ENCODE measurements at places on chromosomes 13 and 19.

DNA sequence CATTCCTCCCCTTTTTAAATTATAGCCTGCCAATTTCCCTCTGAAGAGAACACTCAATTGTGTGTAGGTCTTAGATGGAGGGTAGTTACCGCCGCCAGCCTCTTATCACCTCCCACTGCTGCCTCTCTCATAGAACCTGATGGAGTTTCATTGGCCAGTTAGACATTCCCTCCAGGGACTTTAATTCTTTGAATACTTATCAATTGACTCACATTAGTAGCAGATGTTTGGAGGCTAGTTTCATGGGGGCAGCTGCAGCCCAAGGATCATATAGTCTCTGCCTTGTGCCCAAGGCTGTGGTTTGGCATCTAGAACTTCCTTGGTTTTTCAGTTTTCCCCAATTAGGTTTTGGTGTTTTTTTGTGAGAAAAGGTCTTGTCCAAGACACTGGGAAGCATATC lies 318.9 kb upstream of the HTR2A start:
- no peak for DNase-seq

GRCh38 chr19:56193981-56194640 lies 3.5 kb downstream of the ZSCAN5B start:
- no peak for DNase-seq

- DNase-seq, result no peak
Observed at GRCh38 chr19:35554076-35554475, 8.7 kb downstream of the TMEM147 start.

DNA sequence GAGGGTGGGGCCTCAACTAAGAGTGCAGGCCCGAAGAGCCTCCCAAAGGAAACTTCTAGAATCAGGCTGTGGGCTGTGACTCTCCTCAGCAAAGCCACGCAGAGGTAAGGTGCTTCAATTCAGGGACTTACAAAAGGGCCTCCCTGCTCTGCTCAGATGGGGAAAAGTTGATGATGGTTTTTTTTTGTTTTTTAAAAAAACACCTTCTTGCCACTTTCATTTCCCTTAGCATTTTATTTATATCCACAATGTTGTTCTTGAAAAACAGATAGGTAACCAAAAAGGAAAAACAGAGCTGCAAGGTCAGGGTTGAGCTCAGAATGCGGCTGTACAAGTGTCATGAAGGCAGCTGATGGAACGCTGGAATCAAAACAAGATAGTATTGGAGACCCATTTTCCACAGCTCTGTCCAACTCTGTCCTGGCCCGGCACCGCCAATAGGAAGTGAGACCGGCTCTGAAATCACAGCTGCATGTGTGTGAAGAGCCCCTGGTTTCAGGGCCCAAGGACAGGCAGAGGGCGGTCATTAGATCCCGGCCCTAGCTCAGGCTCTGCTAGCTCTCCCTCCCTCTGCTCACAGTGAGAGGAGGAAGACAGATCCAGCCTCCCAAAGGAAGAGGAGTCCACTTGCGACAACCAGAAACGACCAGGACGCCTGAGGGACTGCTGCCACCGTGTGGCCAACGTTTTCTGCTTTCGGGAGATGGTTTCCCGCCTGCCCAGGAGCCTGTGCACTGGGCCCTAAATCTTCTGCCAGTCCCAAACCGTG lies 58.3 kb downstream of the KLF2 start:
- peak; percentile 52 for DNase-seq

DNA sequence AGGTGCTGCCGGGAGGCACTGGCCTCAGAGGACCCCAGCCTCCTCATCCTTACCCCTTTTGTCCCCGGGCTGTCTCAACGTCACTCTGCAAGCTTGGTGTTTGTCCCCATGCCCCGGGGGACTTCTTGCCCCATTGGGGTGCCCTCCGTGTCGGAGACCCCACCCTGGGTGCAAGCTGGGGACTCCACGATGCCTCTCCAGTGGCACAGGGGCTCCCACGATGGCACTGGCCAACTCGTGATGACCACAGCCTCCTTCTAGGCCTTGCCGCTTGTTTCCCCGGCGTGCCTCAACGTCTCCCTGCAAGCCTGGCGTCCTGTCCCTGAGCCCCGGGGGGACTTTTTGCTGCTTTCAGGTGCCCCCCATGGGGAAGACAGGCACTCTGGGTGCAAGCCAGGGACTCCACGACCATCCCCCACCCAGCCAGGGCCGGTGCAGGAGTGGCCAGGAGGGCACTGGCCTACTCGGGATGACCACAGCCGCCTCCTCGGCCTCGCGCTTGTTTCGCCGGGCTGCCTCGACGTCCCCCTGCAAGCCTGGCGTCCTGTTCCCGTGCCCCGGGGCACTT lies 237.0 kb downstream of the TUBA3C start:
- DNase-seq, result no peak

Measured in stimulated activated CD8-positive, alpha-beta memory T cell treated with anti-CD3 and anti-CD28 coated beads, Interleukin-2, amount 100 ng/mL, for 48 hours (primary cell).